ENCODE measurements at places on chromosomes 1 and 21.

DNA sequence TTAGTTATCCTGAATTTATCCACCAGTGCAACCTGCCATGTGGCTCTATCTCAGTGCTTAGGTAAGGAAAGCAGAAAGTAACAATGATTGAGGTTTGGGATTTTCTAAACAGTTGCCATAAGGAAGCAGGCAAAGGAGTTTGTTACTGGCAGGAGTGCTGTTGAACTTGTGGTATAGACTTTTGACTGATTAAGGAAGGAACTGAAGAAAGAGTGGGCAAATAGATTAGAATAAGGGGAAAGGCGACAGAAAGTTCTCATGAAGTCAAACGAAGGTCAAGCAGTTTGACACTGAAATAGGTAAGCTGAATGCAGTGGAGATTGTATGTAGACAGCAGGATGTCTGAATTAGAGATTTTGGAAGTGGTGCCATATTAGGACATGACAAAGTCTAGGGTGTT, 24.2 kb upstream of the CR2 start:
- no peak for DNase-seq

- no peak for DNase-seq
Observed at GRCh38 chr1:5796028-5796427, 196.2 kb downstream of the NPHP4 start.

DNA sequence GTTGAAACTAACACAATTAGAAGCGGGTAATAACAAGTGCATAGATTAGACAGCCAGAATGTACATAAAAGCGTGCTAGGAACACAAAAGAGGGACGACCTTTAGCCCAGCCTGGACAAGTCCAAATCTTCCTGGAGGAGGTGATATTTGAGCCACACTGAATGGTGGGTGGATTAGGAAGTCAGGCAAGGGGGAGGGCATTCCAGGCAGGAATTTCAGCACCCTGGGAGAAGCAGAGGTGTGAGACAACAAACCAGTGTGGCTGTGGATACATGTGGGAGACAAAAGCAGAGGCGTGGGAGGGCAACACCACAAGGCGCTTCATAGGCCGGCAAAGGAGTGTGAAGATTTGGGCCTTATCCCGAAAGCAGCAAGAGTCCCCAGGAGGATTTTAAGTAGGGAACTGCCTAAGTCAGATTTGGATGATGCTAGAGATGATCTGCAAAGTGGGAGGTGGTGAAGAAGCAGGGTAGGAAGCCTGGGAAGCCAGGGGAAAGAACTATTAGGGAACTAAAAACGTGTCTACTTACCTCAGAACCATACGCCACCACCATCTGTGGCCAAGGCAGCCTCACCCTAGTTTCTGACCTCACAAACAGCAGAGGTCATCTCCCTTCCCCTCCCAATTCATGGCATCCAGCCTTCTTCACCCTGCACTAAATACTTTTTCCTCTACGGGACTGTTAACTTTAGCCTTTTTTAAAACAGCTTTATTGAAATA, 81.8 kb downstream of the GLUL start:
- no peak for DNase-seq

DNA sequence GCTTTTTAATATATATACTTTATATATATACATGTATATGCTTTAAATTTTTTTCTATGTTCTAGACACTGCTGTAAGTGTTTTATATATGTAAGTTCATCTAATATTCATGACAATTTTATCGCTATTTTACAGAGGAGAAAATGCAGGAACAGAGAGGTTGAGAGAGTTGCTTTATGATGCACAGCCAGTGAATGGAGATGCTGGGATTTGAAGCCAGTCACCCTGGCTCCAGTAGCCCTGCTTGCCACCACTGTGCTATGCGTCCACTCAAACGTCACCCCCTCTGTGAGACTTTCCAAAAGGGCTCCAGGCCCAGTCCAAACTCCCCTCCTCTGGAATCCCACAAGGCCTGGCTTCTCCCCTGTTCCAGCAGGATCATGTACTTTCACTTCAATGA, 91.0 kb upstream of the GRIK3 start:
- DNase-seq: no peak

DNA sequence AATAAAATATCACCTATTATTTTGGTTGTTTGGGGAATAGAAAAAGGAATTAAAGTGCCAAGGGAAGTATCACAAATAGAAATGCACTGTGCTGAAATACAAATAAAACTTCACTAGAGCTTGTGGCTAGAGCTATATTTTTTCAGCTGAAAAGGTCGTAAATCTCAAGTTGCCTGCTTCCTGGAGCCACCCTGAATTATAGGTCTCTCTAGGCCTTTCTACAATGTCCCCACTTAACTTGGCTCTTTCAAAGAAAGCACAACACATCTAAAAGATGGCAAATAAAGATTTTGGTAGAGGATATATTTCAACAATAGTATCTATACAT, 5.0 kb upstream of the RNF2 start:
- no peak for DNase-seq

DNA sequence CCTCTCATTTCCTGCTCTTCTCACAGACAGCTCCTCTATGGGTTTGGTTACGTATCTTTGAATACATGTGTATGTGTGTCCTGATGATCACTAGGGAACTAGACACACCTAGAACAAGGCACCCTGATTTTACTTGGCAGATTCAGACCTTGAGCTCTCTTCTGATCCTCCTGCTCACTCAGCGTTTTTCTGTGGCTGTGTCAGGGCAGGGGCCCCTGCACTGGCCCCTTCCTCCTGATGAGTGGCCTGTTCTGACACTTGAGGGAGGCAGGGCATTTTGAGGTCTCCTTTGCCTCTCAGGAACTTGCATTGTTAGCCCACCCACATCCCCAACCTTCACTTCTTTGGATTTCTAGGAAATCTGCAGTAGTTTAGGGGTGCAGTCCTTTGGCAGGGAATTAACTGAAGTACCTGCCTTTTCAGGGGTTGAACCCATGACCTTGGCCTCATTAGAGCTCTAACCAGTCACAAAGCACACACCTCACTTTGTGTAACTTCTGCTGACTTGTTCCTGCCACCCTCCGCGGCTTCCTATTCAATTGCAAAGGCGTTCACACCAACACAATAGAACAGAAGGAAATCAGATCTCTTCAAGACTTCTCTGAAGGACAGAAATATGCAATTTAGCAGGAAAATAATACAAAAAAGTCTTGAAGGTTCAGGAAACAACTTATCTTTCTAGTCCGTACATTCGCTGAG, 8.8 kb downstream of the SMYD2 start:
- DNase-seq: no peak

- peak; percentile 84 for DNase-seq
Observed at GRCh38 chr21:29091033-29091432, 17.6 kb upstream of the CCT8 start.

Measured in PC-3 (cell line).